ENCODE measurements at places on chromosomes 11 and 22.

DNA sequence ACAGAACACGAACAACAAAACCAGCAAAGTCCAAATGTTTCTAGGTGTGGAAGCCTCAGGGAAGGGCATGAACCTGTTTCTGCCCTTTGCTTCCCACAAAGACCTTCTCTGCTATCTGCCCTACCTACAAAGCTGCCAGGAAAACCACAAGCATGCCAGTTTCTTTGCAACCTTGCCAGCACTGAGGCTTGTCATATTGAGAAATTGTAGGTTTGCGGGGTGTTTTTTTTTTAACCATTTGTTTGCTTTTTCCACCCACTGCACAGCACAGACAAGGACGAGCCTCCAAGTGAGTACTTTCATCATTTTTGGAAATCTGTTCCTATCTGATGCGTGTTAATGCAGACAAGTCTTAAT, 12.8 kb downstream of the PARVG start:
- DNase-seq: no peak

DNA sequence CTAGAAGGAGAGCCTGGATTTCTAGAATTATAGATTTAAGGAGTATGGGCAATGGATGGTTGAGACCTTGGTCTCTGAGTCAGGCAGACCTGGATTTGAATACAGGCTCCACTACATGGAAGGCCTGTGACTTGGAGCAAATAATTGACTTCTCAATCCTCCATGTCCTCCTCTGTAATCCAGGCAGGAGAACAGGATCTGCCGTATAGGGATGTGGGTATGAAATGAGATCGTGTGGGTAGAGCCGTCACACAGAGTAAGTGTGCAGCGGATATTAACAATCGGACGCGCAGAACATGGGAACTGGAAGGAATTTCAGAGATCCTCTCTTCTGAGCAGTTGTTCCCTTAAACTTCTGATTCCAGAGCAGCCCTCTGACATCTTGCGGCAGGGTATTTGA, 11.5 kb upstream of the TMPRSS13 start:
- no peak for DNase-seq

DNA sequence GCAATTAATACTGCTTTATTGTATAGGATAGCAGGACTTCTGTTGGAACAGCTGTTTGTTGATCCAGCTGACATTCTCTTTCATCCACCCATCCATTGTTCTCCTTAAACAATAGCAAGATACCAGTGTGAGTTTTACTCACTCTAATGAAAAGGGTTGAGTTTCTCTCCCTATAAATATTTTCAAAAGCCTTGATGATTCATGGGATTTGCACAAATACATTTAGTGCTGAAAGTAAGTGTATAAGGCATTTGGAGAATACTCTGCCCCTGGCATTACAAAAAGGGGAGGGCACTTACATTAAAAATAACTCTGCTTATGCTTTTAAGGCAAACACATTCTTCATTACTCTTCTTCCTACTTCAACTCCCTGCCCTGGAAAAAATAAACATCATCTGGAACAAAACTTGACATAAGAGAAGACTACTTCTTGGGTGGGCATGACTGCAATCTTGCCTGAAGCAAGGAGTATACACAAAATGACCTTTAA, 634.9 kb downstream of the METTL15 start:
- no peak for DNase-seq

- DNase-seq: no peak
Observed at GRCh38 chr11:9815486-9816136, 151.7 kb downstream of the SWAP70 start.

GRCh38 chr11:3143136-3143880, 21.8 kb downstream of the OSBPL5 start:
- DNase-seq: no peak

GRCh38 chr11:43278193-43278956, 33.4 kb upstream of the API5 start:
- peak; percentile 65 for DNase-seq

DNA sequence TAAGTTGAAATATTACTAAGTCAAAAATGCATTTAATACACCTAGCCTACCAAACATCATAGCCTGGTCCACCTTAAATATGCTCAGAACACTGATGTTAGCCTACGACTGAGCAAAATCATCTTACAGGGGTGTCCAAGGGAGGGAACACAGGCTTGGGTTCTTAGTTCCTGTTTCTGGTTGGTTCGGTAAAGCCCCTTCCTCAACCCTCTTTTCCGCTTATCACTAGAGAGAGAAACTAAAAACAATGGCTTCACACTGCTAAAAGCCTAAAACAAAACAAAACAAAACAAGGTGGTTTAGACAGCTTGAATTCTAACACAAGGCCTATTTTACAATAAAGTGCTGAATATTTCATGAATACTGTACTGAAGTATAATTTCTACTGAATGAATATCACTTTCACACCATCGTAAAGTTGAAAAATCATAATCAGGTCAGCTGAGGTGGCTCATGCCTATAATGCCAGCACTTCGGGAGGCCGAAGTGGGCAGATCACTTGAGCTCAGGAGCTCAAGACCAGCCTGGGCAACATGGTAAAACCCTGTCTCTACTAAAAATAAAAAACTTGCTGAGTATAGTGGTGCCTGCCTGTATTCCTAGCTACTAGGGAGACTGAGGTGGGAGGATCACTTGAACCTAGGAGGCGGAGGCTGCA, 118.0 kb downstream of the SIK3 start:
- DNase-seq: no peak

DNA sequence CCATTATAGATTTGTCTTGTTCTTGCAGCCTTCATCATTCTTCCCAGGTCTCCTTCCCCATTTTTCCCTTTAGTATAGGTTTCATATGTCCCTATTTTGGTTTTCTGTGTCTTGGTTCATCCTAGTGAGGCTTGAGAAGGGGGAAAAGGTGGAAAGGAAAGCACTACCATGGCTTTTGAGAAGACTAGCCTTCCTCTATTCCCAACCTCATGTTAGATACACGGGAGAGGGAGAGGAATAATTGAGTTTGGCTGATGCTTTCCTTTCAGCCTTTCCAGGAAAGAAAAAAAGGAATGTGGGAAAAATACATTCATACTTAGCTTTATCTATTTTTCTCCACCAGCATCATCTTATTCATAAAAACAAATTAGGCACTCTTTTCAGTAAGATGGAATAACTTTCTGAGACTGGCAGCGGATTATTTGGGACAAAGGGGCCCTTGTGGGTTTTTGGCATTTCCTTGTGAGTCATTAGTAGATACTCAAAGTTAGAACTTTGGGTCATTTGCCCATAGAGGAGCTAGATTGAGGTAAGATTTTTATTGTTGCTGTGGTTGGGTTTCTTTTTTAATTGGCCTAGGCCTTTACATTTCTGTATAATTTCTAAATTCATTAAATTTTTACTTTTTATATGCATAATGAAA, 23.8 kb downstream of the CAPRIN1 start:
- no peak for DNase-seq

- DNase-seq: no peak
Observed at GRCh38 chr22:42365942-42366695, 66.1 kb downstream of the NFAM1 start.

- no peak for DNase-seq
Observed at GRCh38 chr11:77401486-77402217, 72.2 kb downstream of the PAK1 start.

DNA sequence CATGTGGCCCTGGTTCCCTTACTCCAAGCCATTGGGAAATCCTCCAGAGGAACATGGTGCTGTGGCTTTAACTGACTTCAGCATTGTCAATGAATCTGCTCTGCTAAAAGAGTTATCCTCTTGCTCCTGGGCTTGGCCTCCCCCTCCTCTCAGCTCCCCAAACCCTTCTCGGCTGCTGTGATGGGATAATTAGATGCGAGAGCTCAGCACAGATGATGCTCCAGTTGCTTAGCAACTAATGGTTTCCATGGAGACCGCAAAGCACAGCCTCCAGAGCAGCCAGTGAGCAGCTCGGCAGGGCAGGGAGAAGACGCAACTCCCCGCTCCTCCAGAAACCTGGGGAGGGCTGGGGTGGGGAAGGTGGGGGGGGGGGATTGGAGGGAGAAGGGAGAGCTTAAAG, 2.8 kb upstream of the UPK2 start:
- DNase-seq: no peak

DNA sequence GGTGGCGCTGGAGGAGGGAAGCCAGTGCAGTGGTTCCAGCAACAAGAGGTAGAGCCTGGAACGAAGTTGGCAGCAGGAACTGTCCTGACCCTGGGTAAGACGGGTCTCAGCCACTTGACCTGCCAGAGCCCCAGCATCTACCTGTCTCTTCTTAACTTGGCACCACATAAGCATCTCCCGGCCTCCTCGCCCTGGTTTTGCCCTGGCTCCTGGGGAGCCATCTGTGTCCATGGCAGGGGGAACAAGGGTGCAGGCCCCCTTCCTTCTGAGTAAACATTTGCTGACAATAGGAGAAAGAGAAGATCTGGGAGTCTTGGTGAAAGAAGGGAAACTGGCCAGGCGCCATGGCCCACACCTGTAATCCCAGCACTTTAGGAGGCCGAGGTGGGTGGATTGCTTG, 12.8 kb downstream of the P2RY2 start:
- DNase-seq: no peak

DNA sequence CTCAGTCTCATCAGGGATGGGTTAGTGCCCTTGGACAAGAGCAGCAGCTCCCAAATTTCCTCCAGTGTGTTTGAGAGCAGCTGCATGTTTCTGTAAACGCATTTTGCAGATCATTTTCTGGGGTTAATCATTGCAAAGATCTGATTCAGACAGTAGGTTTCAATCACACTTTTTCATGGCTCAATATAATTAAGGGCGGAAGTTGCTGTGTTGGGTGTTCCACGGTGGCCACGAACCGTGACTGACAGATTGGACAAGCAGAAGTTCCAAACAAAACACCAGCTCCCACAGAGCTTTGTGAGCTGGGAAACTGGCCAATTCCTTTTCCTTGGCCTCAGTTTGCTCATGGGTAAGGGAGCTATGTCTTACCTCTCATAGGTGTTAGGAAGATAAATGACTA, 8.4 kb upstream of the RASSF10 start:
- no peak for DNase-seq

DNA sequence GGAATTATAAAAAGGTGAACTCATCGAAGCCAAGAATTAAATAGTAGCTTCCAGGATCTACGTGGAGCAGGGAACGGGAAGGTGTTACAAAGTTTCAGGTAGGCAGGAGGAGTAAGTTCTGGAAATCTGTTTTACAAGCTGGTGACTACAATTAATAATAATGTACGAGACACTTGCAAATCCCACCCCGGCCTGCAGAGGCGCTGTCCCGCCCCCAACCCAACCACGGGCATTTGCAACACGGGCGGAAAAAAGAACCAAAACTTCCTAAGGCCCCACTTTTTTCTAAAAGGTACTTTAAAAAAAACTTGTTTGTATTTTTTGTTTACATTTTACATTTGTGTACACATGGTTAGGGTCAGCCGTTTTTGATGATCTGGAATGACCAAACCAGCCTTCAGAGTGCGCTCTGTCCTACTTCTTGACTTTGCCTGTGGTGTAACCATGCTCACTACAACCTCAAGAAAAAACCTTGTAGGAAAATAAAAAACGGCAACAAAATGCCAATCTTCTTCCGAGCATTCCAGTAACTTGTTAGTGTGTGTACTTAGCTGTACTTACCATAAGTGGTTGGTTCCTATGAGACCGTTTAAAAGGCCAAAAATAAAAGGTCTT, 449.6 kb upstream of the B3GAT1 start:
- no peak for DNase-seq

DNA sequence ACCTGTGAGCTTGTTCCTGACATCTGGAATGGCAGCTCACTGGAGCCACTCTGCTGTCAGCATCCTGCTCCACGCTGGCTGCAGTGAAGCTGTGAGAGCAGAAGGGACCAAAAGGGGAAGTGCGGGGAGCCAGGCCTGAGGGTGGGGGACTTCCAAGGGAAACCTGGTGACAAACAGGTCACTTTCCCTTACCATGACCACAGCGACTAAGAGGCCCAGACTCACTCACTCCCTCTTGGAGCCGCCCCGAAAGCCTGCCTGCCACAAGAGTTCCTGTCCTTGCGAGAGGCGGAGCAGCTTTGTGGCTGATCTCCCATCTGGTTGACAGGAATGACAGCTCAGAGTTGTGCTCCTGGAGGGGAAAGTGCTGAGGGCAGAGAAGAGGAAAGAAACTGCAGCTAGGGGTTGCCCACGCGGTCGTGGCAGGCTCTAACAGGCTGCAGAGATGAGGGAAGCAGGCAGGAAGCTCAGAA, 183.8 kb upstream of the NTM start:
- no peak for DNase-seq

- DNase-seq: no peak
Observed at GRCh38 chr11:65226103-65226442, 35.7 kb upstream of the POLA2 start.

GRCh38 chr11:67146516-67147226, 27.6 kb downstream of the KDM2A start:
- no peak for DNase-seq

GRCh38 chr22:21591695-21592094, 24.2 kb downstream of the UBE2L3 start:
- DNase-seq: no peak

DNA sequence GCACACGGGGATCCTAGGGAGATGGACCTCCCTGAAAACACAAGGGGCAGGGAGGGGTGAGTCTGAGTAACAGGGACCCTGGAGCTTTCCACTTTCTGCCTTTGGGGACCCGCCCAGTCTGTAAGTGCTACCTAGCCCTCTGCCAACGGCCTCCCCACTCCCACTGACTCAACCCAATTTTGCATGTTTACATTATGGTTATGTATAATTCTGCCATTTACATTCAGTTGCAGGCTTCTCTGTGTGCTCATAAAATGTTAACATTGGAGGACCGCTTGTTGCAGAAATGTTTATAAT, 105.8 kb downstream of the DSCAML1 start:
- no peak for DNase-seq

- no peak for DNase-seq
Observed at GRCh38 chr11:62917906-62918502, 3.2 kb downstream of the CHRM1 start.

GRCh38 chr11:61495801-61496601, 12.5 kb upstream of the LRRC10B start:
- no peak for DNase-seq

GRCh38 chr22:50010676-50011446, 1.7 kb downstream of the IL17REL start:
- DNase-seq: no peak

GRCh38 chr22:36452250-36452977, 29.0 kb downstream of the TXN2 start:
- DNase-seq: no peak

GRCh38 chr11:84673753-84674152, 953.4 kb downstream of the DLG2 start:
- DNase-seq: peak; percentile 2

DNA sequence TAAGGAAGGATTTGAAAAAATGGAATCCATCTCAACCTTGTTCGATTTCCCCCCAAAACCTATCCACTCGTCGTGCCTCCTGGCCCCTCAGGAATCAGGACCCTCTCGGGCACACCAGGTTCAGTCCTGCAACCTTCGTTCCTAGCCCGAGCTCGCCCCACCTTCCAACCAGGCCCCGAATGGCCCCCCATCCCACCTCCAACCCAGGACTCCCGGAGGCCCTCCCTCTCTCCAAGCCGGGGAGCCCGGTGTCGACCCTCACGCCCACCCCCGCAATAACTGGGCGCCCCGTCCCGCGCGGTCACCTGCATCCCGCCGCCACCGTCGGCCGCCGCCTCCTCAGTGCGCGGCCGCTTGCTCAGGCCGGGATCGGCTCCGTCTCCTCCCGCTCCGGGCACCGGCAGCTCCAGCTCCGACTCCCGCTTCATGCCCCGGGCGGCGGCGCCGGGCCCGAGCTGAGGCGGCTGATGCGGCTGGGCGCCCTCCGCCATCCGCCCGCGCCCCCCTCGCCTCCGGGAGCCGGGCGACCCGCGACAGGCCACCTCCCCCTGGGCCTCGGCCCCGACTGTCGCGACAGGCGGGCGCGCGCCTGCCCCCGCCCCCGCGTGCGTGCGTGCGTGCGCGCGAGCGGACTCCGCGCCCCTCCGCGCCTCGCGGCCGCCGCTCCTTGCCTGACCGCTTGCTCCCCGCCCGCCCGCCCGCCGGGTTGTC, 534 bp downstream of the RBFOX2 start:
- no peak for DNase-seq
